Naive thymus-derived CD4-positive, alpha-beta T cell (primary cell): ENCODE measurements at places on chromosomes 7 and 10. TPM values are rescaled to one million over a fixed set of nuclear protein-coding genes. Genes with fewer than 3 reads are reported as not detected.

DNA sequence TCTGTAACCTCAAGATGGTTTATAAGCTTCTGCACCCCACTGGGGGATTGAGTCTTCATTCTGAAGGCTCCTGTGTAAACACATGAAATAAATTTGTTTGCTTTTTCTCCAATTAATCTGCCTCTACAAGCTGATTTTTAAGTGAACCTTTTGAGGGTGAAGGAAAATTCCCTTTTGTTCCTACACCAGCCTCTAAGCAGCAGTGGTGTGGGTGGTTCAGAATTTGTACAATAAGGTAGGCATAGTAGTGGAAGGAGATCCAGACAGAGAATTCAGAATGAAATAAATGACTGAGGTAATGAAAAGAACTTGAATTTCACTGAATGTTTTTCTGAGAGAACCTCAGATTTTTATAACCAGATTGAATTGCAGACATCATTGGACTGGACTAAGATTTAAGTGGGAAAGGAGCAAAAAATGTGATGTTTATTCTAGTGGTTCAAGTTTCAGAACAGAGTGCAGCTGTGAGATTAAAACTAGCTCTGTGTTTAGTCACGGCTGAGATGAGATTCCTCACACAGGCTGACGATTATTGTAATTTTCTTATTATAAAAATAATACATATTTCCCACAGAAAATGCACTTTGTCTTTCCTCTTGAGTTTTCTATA lies 1162.2 kb downstream of the TYW1 start:
- DNase-seq = no peak

DNA sequence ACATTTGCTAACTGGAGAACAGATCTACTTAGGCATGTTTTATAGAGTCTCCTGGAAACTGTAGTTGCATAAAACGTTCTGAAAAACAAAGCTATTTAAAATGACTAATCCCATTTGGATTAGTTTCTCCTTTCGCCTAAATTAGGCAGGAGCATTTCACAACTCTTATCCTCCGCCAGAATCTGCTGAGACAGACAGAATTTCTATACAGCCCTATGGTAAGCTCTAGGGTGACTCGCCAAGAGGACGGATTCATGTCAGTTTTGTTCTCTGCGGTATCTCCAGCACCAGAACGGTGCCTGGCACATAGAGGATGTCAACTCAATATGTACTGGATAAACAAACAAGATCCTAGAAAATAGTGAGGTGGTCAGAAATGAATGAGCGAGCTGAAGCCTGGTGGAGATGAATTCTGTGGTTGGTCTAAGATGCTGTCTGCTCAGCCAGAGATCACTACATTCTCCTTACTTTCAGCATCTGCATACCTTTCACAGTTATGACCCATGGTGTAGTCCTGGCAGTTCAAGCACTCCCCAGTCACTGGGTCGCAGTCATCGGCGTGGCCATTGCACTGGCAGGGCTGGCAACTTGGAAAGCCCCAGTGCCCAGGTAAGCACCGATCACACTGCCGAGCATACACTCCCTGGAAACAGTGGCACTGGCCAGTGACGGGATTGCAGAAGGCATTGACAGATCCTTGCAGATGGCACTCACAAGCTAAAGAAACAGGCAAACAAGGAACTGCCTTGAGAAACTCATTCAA lies 44.0 kb downstream of the LAMB1 start:
- no peak for DNase-seq

- DNase-seq = no peak
Measured at GRCh38 chr7:155220903-155221302, 76.8 kb upstream of the INSIG1 start.

DNA sequence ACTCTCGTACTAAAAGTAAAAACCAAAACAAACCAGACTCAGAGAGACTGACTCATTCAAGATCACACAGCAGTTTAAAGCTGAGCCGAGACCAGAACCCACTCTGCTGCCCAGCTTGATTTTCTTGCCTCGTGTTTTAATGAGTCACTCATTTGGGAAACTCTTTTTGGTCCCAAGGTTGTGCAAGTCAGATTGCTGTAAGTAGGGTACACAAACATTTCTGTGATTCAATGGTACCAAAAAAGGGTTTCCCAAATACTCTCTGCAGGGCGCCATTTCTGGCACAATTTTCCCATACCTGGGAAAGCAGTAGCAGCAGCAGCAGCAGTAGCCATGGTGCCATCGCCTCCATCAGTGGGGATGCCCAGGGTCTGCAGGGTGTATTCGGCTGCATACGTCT lies 69.9 kb downstream of the ASAH2B start:
- DNase-seq = no peak

- no peak for DNase-seq
Measured at GRCh38 chr7:19268737-19269136, 123.5 kb upstream of the FERD3L start.

DNA sequence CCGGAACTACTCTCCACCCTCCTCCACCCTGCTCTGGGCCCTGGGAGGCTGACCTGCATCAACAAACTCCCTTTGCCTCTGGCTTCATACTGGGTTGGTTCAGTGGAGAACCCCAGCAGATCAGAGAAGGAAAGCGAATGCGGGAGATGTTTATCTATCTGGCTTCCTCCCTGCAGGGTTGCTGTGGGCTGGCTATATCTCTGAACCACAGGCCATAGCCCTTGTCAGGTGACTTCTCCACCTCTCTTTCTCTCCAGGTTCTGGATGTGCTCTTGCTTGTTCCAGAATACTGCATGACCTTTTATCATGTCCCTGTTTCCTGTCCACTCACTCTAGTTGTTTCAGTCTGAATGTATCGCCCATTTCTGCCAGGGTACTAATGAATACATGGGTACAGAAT lies 51.7 kb upstream of the IFRD1 start:
- no peak for DNase-seq

GRCh38 chr10:48404646-48405045 lies 98.2 kb downstream of the MAPK8 start:
- no peak for DNase-seq

DNA sequence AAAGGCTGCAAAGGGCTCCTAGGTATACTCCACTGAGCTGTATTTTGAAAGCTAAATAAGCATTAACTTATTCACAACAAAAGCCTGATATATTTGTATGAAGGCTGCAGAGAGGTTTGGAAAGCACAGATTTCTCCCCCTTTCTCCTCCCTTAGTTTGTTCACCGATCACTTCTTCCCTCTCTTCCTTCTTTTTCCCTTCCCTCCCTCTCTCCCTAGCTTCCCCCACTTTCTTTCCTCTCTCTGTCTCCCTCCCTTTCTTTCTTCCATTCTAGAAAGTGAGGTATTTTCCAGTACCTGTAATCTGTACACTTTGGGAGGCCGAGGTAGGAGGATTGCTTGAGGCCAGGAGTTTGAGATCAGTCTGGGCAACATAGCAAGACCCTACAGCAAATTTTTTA lies 62.1 kb downstream of the HHEX start:
- no peak for DNase-seq

DNA sequence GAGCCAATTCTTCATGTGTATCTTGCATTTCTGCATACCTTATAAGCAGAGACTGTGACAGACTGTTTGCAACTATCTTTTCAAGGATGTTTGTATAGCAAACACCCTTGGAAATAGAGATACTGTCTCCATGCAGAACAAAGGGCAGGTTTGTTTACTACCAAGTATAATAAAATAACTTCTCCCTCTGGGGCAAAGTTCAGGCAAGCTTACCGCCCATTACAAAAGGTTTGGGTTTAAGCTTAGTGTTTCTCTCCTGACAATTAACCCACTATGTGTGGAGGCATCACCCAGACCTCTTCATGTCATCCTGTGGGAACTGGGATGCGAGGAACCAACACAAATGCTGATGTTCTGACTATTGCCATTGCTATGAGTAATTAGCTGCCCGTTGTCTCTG lies 479.1 kb upstream of the ZMIZ1 start:
- DNase-seq = no peak

DNA sequence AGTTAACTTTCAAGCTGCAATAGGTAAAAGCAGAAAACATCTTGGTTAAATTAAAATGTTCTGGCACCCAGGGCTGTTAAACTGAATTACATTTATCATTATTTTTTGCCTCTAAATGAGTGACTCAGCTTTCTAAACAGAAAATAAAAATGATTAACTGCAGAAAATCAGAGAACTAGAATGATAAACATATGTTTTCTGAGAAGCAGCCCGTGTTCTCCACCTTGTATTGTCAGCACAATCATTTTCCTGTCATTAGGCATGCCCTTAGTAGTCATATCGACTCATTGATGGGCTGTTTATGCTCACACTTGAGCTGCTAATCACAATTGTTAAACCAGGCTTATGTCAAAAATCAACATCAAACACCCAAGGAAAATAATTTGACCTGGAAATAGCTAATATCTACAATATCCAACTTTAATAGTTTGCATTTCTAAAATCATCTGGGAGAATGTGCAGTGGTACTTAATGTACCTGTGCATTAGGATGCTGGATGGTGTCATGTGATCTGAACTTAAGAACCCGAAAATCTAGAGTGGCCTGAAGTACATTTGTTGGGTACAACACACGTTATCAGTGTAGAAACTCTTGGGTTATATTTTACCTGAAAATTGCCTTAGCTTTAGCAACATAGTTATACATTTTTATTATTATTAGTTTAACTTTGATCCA lies 2.3 kb downstream of the MDFIC start:
- DNase-seq = no peak

- no peak for DNase-seq
Measured at GRCh38 chr7:552868-553635, 33.4 kb upstream of the PDGFA start.

DNA sequence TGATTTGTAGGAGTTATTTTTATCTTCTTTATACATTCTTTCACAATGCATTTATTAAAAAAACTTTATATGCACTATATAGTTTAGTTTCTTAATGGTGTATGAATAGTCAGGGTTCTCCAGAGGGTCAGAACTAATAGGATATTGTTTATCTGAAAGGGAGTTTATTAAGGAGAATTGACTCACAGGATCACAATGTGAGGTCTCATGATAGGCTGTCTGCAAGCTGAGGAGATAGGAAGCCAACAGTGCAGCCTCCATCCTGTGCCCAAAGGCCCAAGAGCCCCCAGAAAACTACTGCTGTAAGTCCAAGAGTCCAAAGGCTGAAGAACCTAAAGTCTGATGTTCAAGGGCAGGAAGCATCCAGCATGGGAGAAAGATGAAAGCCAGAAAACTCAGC lies 192.8 kb upstream of the AHR start:
- DNase-seq = no peak

DNA sequence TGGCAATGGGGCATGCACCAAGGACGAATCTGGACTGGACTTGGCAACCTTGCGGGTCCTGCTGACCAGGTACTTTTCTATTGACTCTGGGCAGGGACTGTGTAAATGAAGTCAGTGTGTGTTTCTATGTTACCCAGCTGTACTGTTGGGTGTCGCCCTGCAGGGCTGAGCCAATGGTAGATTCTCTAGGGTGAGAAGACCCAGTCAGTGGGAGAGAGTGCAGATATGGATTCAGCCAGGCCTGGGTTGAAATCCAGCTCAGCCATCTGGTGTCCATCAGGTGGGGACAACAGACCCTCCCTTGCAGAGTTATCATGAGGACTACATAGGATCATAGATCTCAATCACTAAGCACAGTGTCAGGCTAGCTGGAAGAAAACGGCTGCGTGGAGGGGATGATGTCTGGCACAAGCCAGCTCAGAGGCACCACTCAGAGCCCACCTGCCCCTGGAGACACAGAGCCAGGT lies 4.9 kb upstream of the PPIF start:
- DNase-seq = no peak

DNA sequence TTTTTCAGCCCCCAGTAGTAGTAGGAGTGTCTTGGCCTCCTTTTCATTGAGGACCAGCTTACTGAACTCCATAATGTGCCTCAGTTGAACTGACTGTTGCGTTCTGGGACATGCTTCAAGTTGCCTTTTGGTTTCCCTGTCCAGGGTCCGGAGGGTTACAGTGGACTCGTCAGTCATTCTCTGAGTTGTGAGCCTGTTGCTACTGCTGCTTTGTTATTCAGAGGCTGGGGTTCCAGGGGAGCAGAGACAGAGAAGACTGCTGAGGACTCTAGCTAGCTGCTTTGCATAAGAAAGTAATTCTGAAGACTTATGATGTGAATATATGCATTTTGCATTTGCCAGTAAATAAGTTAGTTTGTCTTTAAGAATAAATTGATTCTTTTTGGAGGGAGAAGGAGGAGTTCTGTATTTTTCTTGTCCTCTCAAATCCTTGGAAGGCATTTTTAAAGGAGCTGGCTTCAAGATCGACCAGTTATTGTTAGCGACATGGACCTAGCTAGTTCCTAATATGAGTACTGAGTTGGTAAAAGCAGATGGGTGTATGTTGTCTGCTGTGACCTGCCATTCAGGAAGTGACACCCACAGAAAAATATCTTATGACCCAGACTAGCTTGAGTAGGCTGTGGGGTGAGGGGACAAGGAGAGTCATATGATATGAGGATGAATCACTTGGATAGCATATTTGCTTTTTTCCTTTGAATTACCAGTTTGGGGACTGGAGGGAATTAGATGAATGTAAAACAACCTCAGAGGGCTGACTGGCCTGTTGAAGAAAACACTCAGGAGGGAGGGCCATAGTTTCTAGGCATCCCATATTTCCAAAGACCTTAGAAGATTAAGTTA lies 8.3 kb downstream of the PI4K2A start:
- no peak for DNase-seq

DNA sequence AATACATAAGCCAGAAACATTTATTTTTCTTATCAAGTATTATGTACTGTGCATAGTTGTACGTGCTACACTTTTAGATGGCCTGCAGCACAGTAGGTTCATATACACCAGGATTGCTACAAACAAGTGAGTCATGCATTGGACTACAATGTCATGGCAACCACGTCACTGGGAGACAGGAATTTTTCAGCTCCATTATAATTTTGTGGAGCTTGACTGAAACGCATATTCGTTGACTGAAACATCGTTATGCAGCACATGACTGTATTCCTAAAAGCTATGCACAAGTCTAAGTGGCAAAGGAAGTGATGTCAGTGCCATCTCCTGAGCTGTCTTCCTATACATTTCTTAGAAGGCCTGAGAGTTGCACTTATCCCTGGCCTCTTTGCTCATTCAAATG lies 871.8 kb downstream of the IPMK start:
- no peak for DNase-seq

GRCh38 chr10:130495891-130496636 lies 359.9 kb downstream of the GLRX3 start:
- no peak for DNase-seq

DNA sequence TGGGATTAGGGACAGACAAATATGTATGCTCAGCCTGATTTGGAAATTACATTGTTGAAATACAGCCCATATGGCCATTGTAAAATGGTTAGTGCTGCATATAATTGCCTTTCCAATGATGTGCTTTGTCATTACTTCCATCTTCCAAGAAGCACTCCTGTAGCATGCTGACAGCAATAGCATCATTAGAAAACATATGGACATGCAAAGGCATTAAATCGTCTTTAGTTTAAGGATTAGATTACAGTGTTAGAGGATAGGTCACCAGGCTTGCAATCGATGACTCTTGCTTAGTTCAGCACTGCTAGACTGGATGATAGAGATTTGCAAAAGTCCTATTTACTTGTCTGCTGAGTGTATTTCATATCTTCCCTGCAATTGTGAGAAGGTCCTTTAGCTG lies 17.4 kb downstream of the AUTS2 start:
- DNase-seq = no peak

The GHRHR gene
- total RNA-seq = not detected

The GRM3 gene
- not detected in 2 replicates for total RNA-seq

The MYO3A gene
- total RNA-seq = not detected

The SLC29A4 gene
- 0.32 TPM for total RNA-seq

The AS3MT gene
- 1.4 TPM for total RNA-seq

The OGDHL gene
- total RNA-seq = not detected

The ADAM22 gene
- total RNA-seq = 5.1 TPM
